ENCODE measurements at places on chromosomes 13 and 19. TPM values are rescaled to one million over a fixed set of nuclear protein-coding genes. Genes with fewer than 3 reads are reported as not detected.

DNA sequence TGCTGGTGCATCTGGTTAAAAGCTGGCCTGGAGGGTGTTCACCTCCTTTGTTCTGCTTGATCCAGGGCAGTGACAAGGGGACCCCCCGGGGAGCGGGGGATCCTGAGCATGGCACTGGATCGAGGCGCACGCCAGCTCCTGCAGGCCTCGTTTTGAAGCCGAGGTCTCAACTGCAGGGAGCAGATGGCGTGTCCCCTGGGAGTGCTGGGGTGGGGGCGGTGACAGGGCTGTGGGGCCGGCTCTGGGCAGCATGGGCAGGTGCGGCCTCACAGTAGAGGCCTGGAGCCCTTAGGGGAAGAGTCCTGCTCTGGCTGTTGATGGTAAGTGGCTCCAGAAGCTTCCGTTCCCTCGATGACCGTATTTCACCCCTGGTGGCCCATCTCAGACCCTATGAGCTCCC is 51.8 kb downstream of the CRTC1 start:
- H3K27me3 ChIP-seq = no peaks in the 10 kb centered on the region
- H3K36me3 ChIP-seq = no peaks in the 10 kb centered on the region
- H3K4me1 ChIP-seq = no peaks in the 10 kb centered on the region
- H3K4me3 ChIP-seq = no peak overlapping the region

- DNase-seq = no peak
- no peaks in the 10 kb centered on the region for H3K27me3 ChIP-seq
- no peaks in the 10 kb centered on the region for H3K36me3 ChIP-seq
These were observed 72.8 kb downstream of the ATP7B start for GRCh38 chr13:51938454-51938853.

Gene TRIM13
- 22.9 TPM for total RNA-seq

Gene ZFP28
- total RNA-seq = 12.5 TPM

DNA sequence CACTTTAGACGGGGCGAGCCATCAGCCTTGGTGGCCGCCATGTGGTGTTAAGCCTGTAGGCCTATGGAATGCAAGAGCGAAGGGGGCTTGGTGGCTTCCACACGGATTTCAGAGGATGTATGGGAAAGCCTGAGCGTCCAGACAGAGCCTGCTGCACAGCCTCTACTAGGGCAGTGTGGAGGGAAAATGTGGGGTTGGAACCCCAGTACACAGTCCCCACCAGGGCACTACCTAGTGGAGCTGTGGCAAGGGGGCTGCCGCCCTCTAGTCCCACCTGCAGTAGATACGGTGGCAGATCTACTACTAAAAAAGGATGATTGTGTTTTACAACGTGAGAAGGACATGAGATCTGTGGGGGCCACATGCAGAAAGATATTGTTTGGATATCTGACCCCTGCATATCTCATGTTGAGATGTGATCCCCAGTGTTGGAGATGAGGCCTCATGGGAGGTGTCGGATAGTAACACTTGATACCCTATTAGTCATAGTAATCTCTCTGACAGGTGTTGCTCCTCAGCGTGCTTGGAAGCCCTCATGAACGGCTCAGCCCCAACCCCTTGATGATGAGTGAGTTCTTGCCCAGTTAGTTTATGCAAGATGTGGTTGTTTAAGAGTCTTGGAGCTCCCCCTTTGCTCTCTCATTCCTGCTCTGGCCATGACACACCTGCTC is 45.6 kb downstream of the LHFPL6 start:
- DNase-seq = no peak
- no peak overlapping the region for H3K4me3 ChIP-seq
- no peaks in the 10 kb centered on the region for H3K27me3 ChIP-seq
- no peak overlapping the region for H3K27ac ChIP-seq

Gene ZNF177
- total RNA-seq = 8.3 TPM

GRCh38 chr19:45499196-45500180 is 1.2 kb downstream of the PPM1N start:
- H3K27ac ChIP-seq = no peak overlapping the region
- no peak for DNase-seq
- peaks cover 7% of the 10 kb centered on the region for H3K27me3 ChIP-seq
- H3K36me3 ChIP-seq = no peaks in the 10 kb centered on the region
- peaks cover 14% of the 10 kb centered on the region for H3K4me1 ChIP-seq

DNA sequence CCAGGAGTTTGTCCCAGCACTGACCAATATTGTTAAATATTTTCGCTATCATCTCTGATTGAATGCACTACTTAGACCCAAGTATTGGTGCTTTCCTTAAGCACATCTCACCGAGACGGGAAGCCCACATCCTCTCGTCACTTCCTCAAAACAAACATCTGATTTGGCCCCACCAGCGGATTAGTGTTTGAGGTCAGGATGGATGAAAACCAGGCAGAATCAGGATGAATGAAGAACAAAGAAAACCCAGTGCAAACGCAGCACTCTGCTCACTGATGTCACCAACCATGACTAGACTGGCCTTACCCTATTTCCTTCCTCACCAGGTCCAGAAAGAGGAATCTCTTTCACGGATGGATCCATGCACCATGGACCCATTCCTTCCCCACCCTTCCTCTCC is 6.0 kb downstream of the PLAUR start:
- no peaks in the 10 kb centered on the region for H3K36me3 ChIP-seq
- H3K4me1 ChIP-seq = no peaks in the 10 kb centered on the region
- H3K27ac ChIP-seq = no peak overlapping the region

Gene CPAMD8
- total RNA-seq = 9.5 TPM

DNA sequence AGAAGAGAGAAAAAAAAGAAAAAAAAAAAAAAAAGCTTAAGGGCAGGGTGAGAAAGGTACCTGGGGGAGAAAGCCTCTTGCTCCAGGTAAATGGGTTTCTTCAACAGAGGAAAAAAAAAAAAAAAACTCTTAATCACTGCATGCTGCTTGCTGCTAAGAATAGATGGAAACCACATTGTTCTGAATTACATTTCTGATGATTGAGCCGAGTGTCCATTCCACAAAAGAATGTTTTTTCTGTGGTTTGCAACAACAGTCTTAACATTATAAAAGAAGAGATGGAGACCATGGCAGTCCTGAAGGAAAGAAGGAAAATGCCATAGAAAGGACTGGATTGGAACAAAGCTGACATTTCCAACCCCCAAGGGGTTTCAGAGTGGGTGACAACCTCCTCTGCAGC is 1312.7 kb downstream of the SLITRK1 start:
- H3K27ac ChIP-seq = no peak overlapping the region
- no peak for DNase-seq
- no peak overlapping the region for H3K4me3 ChIP-seq
- H3K36me3 ChIP-seq = no peaks in the 10 kb centered on the region
- H3K4me1 ChIP-seq = no peaks in the 10 kb centered on the region

GRCh38 chr13:33178209-33178840 is 107.2 kb downstream of the STARD13 start:
- H3K36me3 ChIP-seq = no peaks in the 10 kb centered on the region
- H3K4me3 ChIP-seq = no peak overlapping the region
- H3K27me3 ChIP-seq = no peaks in the 10 kb centered on the region
- H3K27ac ChIP-seq = no peak overlapping the region

Gene LILRB5
- total RNA-seq = 4.8 TPM

Data from breast epithelium (tissue), 4 donors.